ENCODE measurements at places on chromosomes 2 and 18.

DNA sequence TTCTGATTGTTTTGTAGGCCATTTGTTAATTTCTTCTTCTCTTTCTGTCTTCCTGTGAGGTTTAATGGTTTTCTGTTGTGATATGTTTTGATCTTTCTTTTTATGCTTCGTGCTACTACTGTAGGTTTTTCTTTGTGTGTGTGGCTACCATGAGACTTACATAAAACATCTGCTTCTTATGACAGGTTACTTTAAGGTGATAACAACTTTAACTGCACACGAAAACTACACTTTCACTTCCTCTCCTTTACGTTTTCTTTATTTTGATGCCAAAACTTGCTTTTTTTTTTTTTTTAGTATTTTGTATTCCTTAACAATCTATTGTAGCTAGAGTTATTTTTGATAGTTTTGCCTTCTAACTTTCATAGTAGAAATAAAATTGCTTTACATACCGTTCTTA is 691.3 kb downstream of the TSN start:
- DNase-seq = no peak

DNA sequence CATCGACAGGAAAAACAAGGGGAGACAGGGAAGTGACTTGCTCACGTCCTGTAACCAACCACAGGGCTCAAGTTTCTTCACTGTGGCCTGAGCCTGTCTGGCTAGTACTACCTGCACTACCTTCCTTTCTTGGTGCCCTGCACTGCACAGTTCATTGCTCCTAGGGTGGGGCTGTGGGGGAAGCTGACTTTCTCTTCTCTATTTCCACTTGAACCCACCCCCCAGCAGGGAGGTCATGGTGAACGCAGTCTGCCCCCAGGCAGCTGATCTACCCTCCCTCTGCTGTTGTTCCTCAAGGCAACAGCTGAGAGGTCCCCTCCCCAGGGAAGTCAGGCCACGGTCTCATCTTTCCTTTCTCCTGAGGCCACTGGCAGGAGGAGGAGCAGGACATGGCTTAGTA is 532.1 kb downstream of the SOX11 start:
- no peak for DNase-seq

GRCh38 chr2:101160454-101160853 is 9.3 kb upstream of the TBC1D8 start:
- no peak for DNase-seq

- DNase-seq = no peak
Measured at GRCh38 chr2:120350801-120351320, 4.9 kb downstream of the INHBB start.

DNA sequence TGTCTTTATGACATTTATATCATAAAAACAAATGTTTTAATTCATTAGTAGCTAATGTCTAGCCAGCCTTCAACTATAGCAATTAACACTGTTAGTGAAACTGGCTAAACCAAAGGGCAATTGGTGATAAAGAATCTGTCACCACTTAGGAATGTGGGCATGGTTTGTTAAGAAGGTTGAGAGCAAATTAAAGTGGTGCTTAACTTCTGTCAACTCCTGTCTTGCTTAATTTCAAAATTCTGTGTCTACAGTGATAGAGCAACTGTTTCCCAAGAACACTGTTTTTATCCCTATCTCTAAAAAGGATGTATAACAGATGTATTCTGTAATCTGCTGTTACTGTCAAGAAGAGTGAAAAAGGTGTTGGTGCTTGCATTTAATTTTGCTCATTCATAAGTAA is 36.5 kb downstream of the CFAP36 start:
- no peak for DNase-seq

- DNase-seq = no peak
Measured at GRCh38 chr2:39252888-39253518, 9.2 kb upstream of the CDKL4 start.

- no peak for DNase-seq
Measured at GRCh38 chr2:111618978-111619902, 264.8 kb downstream of the ANAPC1 start.

DNA sequence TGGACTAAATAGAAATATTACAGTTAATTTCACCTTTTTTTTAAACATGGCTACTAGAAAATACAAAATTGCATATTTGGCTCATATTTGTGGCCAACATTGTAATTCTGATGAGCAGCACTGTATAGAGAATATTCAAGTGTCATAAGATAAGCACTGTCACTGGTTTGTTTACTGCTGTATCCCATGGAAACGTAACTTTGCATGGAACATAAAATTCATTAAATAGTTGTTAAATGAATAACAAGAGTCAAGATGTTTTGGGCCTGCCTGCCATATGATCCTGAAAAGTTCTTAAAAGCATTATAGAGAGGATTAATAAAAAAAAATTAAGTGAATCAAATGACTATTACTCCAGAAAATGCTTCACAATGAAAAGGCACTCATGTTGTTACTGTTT is 763.7 kb upstream of the CRIM1 start:
- DNase-seq = no peak

DNA sequence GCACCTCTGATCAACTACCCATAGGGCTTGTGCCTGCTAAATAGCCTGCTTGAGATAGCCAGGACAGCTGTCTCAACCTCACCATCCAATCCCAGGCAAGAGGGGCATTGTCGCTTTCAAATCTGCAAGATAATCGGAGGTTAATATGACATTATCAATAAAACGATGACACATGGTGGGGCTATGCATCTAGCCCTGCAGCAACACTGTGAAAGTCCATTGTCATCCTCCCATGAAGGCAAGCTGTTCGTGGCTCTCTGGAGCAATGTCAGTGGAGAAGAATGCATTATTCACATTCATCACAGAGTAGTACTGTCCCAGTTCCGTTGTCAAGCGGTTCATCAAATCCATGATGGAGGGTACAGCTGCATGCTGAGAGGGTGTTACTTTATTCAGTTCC is 18.9 kb upstream of the KLHL23 start:
- DNase-seq = no peak

- no peak for DNase-seq
Measured at GRCh38 chr2:15107137-15107536, 454.0 kb downstream of the NBAS start.

GRCh38 chr2:174595116-174595809 is 2.3 kb downstream of the WIPF1 start:
- no peak for DNase-seq

GRCh38 chr2:217941886-217942728 is 60.7 kb downstream of the TNS1 start:
- no peak for DNase-seq

DNA sequence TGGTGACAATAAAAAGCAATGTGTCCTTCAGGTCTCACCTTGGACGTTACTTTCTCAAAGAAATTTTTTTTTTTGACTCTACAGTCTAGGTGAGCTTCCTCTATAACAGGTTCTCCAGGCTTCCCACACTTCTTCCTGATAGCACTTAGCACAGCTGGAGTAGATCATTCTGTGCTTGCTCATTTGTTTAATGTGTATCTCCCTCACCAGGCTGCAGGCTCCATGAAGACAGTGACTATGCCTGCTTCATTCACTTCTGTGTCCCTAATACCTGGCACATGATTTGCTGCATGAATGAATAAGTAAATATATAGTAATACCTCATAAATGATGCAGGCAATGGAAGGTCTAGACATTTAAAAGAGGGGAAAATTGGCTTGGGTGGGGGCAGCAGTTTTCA is 109.9 kb upstream of the CD302 start:
- DNase-seq = no peak

GRCh38 chr2:57558312-57558711 is 488.3 kb upstream of the VRK2 start:
- no peak for DNase-seq

- DNase-seq = no peak
Measured at GRCh38 chr2:183812091-183812490, 687.8 kb downstream of the NUP35 start.

DNA sequence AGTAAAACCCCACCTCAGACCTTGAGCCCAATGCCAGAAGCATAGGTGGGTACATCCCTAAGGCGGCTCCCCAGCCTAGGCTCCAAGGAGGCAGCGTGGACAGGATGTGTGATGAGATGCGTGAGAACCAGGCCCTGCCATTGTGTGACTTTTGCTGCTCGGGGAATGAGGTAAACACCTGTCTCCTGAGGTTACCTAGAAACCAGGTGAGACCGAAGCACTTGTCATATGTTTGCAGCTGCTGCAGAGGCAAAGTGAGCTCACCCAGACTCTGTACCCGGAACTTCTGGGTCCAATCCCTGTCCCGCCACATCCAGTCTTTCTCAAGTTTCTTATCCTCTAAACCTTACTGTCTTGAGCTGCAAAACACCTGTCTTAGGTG is 3.4 kb downstream of the FBLN7 start:
- DNase-seq = no peak

DNA sequence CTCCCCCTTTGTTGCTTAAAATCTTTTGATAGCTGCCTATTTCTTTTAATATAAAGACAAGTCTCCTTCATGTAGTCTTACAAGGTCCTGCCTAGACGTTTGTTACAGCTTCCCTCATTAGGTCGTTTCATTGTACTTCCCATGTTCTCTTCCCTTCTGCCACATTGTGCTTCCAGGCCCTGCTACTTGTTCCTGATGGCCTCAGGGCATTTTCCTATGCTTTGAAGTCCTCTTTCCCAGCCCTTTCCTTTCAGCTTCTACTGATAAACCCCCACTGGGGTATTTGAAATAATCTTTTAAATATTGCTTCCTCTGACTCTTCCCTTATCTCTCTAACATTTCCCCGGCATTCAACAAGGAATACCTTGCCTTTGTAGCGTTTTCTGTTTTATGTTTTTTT is 67.4 kb downstream of the UBE2E3 start:
- no peak for DNase-seq

DNA sequence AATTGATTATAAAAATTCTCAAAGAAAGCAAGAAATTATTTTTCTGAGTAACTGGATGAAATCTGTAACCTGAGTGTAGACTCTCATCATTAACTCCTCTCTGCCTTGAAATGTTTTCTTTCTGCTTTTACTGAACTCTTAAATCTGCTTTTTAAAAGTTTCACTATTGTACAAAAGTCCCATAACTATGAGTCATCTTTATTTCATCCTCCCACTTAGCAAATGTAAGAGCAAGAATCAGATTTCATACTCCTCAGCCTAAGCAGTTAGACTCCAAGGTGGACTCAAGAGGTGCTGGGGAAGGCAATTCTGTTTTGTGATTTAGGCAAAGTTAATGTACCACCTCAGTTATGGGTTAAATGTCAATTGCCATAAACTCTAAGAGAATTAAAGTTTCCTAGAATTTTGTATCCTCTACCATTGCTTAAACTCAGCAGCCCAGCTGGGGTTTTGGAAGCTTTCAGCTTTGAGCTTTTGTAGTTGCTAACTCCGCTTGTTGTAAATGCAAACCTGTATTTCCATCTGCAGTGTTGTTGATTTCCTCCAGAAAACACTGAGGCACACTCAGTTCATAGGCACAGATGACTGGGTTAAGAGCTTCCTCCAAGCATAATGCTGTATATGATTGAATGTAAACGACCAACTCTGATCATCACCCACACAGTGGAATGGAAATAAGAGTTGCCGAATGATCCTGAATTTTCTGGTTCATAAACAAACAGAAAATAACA is 268.8 kb downstream of the ARHGAP15 start:
- no peak for DNase-seq

DNA sequence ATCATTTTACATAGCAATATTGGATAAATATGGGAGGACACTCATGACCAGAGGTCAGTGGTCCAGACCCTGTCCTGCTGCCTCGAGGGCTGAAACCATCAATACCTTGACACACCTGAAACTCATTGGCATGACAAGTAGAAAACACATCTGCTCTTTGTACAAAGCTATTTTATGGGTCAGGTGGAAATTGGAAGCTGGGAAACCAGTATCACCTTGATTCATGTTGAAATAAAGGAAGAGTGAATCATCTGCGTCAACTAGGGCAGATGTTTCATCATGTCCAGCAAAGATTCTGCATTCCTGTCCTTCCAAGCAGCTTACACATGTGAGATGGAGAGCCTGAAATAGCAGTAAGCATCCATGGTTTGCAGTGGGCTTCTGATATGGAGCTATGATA is 80.0 kb upstream of the ERBB4 start:
- no peak for DNase-seq

GRCh38 chr2:18159896-18160295 is 281.4 kb downstream of the KCNS3 start:
- DNase-seq = no peak

GRCh38 chr2:201118961-201119854 is 3.2 kb downstream of the CFLAR start:
- DNase-seq = no peak

DNA sequence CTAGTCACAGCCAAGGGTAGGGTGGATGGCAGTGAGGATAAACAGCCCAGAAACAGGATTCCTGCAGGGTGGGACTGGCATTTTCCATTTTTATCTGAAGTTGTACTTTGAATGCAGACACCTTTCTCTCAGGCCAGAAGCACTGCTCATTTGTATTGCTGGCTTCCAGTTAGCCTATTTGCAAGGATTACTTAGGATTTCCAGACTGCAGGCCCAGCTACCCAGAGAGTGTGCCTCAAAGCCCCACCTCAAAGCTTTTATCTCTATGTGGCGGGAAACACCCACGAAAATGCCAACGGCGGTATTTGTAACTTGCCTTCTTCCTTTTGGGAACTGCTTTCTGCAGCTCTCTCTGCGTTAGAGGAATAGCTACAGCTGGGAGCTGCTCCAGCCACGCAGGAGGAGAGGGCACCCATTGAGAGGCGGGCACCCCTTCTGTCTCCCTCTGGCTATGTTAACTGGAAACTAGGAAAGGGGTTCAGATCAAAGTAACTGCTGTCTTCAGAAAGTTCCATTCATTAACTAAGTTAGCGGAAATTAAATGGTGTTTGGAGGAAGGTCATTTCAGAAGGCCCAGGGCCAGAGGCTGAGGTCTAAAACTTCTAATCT is 144.9 kb downstream of the TGIF1 start:
- no peak for DNase-seq

- no peak for DNase-seq
Measured at GRCh38 chr2:136178941-136179601, 61.1 kb upstream of the CXCR4 start.

GRCh38 chr2:1226766-1227165 is 186.5 kb upstream of the TPO start:
- DNase-seq = no peak

GRCh38 chr2:197072533-197072932 is 146.0 kb upstream of the PGAP1 start:
- no peak for DNase-seq

GRCh38 chr18:79955302-79956075 is 4.0 kb upstream of the SLC66A2 start:
- DNase-seq = no peak

DNA sequence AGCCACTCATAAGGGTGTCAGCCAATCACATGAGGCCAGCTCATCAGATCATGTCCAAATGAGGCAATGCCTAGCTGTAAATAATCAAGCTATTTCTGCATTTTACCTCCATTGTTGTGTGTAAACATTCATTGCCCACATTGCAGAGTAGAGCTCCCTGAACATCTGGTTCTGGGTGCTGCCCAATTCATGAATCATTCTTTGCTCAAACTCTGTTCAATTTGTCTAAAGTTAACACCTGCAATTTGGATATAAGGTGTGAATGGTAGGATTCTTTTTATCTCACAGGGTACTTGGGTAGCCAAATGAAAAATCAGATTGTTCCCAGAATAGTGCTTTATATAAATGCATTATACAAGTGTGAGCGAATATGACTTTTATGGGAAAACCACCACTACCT is 345.5 kb upstream of the NT5C1B start:
- DNase-seq = no peak

- DNase-seq = no peak
Measured at GRCh38 chr2:223008162-223008561, 43.8 kb upstream of the KCNE4 start.
